SW480 (cell line): ENCODE measurements at places on chromosomes 7 and 10.
A peak's percentile ranks its signal among the peaks of the same experiment; 100 is the strongest.

DNA sequence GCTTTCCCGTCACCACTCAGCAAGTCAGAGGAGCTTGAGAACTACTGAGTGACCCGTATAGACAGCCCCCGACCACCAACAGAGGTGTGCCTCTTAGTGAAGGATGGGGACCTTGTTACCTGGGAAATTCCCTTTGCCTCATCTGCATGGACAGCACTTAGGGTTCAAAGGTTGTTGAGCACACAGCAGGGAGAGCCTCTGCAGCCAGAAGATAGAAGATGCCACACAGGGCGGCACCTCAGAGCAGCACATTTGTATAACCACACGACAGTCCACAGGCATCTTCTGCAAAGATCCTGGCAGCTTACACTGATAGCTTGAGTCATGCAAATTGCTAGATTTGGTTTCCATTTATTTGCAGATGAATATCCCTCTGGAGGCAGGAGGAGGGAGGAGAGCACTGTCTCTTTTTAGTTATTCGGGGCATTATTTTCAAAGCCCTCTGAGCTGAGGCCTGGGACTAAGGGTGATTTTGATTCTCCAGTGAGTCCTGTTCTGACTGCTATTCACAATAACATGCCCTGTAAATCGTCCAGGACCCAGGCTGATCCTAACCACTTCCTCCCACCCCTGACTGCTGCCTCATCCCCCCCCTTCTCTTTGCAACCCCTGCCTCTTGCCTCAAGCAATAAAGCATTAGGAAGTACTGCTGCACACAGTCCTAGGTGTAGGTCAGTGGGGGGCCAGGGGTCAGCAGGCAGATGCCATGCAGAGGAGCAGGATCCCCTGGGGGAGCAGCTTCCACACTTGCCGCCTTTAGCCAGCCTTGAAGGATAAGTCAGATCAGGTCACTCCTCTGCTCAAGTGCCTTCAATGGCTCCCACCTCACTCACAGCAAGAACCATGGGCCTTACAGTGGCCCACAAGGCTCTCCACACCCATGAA lies 24.6 kb upstream of the INMT start:
- DNase-seq, result peak; percentile 55

GRCh38 chr7:31955641-31956040 lies 114.6 kb downstream of the PDE1C start:
- no peak for DNase-seq

DNA sequence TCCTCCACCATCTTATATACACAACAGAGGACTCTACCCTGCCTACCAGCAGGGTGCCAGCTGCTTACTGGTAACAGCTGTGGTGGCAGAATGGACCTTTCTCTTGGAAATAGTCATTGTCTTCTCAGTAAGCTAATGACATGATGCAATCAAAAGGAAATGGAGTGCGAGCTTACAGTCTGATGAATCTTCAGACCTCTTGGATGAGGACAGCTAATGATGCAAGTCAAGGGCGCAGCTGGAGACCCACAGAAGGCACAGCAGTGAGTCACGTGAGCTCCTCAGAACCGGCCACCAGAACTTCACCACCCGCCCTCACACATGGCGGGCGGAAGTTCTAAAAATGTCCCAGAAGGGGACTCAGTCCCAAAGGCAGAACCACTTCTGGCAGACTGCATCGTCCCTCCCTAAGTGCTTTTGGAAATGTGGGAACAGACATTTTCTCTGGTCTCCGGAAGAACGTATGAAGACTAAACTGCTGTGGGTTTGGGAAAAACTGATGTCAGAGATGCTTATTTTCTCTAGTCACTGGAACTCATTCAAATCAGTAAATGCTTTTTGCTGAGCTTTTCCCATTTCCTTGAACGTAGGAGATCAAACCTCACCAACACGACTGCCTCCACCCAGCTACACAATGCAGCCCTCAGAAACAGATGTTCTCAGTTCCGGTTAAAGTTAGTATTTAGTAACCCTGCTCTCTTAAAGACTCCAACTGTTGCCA lies 96.4 kb downstream of the FAS start:
- DNase-seq, result peak; percentile 41

DNA sequence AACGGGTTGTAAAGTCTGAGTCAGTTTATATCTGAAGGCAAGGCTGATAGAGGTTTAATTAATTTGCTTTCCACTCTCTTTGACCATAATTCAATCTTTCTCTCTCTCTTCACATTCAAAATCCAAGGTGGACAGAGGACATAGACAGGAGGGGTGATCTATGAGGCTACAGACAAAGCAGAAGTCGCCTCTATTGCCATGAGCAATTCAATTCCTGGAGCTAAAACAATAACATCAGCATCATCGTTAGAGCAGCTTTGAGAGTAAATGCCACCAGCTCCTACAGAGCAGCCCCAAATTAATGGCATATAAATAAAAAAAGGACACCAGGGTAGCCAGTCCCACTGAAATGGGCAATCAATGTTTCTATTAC lies 93.2 kb downstream of the DGKI start:
- no peak for DNase-seq

GRCh38 chr10:98408799-98409198 lies 6.2 kb downstream of the PYROXD2 start:
- no peak for DNase-seq

GRCh38 chr7:29511851-29512250 lies 51.8 kb upstream of the PRR15 start:
- no peak for DNase-seq

DNA sequence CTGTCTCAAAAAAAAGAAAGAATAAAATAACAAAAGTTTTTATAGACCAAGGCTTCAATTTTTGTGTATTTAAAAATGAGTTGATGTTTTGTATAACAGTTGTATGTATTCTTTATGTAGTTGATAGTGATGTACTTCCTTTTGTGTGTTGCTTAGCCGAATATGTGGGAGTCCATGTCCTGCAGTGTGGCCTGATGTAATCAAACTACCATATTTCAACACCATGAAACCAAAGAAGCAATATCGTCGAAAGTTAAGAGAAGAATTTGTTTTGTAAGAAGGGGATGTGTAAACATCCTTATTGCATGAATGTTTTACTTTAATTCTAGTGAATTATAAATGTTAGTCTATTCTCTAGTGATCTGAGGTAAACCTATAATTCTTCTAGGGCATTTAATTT lies 56.6 kb downstream of the MPLKIP start:
- no peak for DNase-seq

DNA sequence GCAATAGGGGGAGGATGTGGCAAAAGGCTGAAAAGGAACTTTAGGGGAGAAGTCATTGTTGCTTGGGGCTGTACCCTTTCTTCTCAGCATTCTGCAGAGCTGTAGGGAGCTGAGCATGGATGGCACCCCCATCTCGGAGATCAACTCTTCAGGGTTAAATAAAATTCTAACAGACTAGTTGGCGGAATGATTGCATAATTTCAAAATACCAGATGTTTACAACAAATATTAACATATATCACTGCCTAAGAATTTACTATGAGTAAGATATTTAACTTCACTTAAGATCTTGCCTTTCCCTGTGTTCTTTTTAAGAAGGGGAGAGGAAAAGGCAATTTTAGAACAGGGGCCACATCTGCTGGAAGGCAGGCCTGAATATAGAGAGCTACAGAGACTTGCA lies 509 bp upstream of the OR2F1 start:
- DNase-seq, result no peak

GRCh38 chr7:112160130-112160770 lies 45.9 kb downstream of the DOCK4 start:
- DNase-seq, result no peak

- DNase-seq, result no peak
Observed at GRCh38 chr10:132984801-132985545, 42.6 kb upstream of the CFAP46 start.

- DNase-seq, result peak; percentile 33
Observed at GRCh38 chr10:96642973-96643372, 56.2 kb upstream of the TM9SF3 start.

DNA sequence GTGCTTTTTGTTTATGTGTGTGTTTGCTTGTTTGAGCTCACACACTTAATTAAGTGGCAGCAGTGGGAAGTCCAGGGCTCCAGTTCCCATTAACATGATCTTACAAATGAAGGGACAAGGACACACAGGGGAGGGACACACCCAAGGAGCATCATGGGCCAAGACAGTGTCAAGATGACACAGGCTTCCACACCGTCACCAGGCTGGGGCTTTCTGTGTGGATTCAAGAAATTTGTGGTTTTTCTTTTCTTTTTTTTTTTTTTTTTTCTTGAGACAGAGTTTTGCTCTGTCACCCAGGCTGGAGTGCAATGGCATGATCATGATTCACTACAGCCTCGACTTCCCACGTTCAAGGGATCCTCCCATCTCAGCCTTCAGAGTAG lies 173.6 kb downstream of the KIAA1217 start:
- no peak for DNase-seq

- DNase-seq, result no peak
Observed at GRCh38 chr7:142563470-142563869, 185.8 kb upstream of the PRSS1 start.

DNA sequence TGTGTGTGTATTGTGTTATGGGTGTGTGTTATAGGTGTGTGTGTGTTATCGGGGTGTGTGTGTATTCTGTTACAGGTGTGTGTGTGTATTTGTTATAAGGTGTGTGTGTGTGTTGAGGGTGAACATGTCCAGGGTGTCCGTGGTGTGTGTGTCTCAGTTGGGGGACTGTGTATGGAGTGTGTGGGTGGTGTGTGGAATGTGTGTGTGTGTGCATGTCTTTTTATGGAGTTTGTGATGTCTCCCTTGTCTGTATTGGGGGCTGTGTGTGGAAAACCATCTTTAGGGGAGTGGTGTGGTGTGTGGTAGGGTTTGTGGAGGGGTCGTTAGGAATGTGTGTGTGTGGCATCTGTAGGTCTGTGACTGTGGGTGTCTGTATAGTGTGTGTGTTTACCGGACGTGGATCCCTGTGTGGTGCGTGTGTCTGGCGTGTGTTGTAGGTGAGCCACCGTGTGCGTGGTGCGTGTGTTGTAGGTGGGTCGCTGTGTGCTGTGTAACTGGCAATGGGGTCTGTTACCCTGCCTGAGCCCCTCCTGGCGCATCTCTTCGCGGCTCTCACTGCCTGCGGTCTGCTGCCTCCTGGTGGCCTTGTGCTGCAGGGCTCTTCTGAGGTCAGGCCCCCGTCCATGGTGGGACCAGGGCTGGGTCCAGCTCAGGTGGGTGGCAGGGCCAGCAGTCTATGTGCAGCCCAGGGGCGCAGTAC lies 61.7 kb downstream of the PALD1 start:
- DNase-seq, result no peak

DNA sequence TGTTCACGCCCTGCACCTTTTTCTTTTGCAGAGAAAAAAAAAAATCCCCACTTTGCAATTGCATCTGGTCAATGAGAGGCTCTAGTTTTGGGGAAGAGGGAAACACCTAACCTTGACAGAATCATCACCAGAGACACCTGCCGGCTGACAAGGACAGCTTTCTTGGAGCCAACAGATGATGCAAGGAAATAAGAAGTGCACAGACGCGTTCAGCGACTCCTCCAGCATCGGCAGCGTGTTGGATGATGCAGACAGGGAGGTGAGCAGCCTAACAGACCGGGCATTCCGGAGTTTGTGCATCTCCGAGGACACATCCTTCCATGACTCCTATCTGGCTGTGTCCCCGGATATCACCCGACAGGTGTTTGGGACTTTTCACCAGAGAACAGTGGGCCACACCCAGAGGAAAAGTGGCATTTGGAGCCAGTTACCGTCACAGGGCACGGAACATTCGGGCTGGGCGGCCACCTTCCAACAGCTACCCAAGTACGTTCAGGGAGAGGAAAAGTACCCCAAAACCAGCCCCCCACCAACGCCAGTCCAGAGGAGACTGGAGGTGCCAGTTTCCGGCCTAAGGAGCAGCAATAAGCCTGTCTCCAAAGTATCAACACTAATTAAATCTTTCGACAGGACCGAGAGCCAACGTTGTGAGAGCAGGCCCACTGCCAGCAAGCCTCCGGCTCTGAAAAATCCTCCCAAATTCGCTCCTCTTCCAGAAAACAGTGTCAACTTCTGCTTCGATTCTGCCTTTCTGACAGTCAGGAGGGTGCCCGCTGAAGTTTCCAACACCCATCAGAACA lies 23.6 kb downstream of the C10orf71 start:
- no peak for DNase-seq

- no peak for DNase-seq
Observed at GRCh38 chr7:28446131-28446530, 33.8 kb downstream of the CREB5 start.

GRCh38 chr10:119817991-119818888 lies 54.4 kb downstream of the MCMBP start:
- DNase-seq, result no peak

DNA sequence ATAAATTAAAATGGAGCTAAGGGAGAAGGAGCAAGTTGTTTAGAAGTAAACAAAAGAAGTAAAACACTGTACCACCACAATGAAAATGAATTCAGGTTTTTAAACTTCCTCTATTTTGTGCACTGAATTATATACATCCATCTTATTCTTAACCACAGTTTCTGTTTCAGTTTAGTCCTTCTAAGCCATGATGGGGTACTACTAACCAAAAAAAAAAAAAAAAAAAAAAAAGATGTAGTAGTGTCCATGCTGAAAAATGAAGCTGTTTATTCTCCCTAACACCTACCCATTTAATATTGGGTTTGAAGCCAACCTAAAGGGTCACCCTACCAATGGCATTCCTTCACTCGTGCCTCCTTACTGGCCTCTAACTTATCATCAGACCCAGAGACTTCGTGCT lies 3.4 kb upstream of the BMPR1A start:
- DNase-seq, result no peak

GRCh38 chr7:132508724-132509353 lies 67.4 kb downstream of the PLXNA4 start:
- no peak for DNase-seq

DNA sequence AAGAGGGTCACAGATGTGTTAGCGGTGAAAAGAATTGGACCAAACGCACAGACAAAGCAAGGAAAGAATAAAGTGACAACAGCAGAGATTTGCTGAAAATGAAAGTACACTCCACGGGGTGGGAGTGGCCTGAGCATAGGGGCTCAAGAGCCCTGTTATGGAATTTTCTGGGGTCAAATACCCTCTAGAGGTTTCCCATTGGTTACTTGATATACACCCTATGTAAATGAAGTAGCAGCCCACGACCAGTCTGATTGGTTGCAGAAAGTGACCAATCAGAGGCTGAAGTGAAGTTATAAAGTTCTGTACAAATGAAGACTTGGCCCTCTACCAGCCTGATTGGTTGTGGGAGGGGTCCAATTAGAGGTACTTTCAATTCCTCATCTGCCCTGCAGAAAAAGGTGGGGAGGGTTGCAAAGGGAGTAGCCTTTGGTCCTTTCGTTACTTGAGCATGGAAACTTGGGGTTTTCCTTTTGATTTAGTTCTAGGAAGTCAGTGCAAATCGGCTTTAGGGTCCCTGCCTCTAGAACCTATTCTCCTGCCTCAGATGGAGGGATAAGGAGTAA lies 125.6 kb upstream of the PRPS1L1 start:
- no peak for DNase-seq

- peak; percentile 44 for DNase-seq
Observed at GRCh38 chr10:12350167-12350872, 973 bp downstream of the CAMK1D start.

- peak; percentile 45 for DNase-seq
Observed at GRCh38 chr7:32115831-32116230, 45.6 kb upstream of the PDE1C start.

- no peak for DNase-seq
Observed at GRCh38 chr7:46494441-46494840, 573.4 kb upstream of the IGFBP3 start.
